Smooth muscle cell of bladder (primary cell): ENCODE measurements at places on chromosomes 3 and 15. TPM values are rescaled to one million over a fixed set of nuclear protein-coding genes. Genes with fewer than 3 reads are reported as not detected.

LTF gene
- 0.14 TPM in 1 of 2 replicates, not detected in the other for total RNA-seq

TOP2B gene
- total RNA-seq, result 72.8 and 79.6 TPM in 2 replicates

DGKG gene
- 2.0 and 2.1 TPM in 2 replicates for total RNA-seq

SOX2 gene
- total RNA-seq, result not detected in 2 replicates

PTX3 gene
- total RNA-seq, result 524 and 679 TPM in 2 replicates

CYP8B1 gene
- total RNA-seq, result not detected in 2 replicates

SLC28A1 gene
- not detected in 2 replicates for total RNA-seq
